ENCODE measurements at places on chromosomes 7 and 10.

DNA sequence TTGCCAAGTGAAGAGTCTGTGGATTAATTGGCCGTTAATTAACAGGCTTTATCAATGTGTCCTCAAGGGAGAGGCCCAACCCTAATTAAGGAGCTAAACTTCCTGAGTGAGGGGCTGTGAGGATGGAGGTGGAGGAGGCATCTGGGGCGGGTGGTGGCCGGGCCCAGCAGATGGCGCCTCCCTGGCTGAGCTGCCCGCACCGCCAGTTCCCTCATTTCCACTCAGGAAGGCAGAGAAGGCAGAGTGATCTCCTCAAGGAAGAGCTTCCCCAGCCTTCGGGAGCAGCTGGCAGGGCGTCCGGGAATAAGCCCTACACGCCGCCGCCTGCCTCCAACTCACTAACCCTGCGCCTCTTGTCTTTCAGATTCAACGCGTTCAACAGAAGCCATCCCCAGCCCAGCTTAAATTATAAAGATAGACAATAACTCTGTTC is 112.2 kb downstream of the CYTH3 start:
- no peak for DNase-seq

DNA sequence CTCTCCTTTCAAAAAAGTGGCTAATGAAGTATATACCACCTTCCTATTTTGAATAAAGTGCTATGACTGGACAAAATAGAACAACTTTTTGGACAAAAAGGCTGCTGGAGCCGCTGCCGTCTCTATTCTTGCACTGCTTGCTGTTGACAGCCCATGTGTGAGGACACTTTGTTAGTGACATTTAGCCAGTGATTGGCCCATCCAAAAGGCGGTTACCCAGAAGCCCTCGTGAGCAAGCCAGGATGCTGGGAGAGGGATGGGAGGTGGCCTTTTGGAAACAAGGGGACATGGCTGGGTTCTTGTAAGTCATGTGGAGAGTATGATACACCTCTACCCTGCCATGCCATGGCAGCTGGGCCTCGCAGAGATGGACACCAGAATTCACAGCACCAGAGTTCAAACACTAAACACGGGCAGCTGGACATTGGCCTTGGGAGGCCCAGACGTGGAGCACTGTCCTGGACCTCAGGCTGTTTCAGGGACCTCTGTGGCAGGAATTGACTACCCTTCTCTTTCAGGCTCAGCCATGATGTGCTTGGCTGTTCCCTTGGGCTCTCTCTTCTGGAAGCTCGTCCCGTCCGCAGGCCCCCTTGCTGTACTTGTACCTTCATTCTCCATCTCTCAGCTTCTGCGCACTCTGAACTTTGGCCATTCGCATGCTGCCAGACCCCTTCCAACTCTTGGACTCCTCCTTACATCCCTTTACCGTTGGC is 118.3 kb downstream of the TCF7L2 start:
- no peak for DNase-seq

GRCh38 chr7:11082552-11083213 is 109.0 kb downstream of the PHF14 start:
- no peak for DNase-seq

- DNase-seq = no peak
Measured at GRCh38 chr7:88357781-88358525, 51.3 kb upstream of the STEAP4 start.

- DNase-seq = no peak
Measured at GRCh38 chr10:95789902-95790301, 33.9 kb downstream of the ENTPD1 start.

DNA sequence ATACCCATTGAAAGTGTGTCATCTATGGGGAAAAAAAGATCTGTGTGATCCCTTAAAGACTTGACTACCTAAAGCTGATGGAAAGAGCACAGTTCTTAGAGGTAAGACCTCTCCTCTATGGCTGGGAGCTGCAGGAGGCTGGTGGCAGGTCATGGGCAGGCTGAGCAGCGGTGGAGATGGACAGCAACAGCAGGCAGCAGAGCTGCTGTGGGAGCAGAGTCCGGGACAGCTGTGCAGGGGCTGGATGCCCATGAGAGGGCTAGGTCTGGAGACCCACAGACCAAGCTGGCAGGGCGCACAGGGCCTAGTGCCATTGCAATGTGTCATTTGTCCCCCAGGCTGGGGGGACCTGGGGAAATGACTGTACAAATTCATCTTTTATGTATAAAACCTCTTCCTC is 13.4 kb upstream of the EPHA1 start:
- DNase-seq = no peak

DNA sequence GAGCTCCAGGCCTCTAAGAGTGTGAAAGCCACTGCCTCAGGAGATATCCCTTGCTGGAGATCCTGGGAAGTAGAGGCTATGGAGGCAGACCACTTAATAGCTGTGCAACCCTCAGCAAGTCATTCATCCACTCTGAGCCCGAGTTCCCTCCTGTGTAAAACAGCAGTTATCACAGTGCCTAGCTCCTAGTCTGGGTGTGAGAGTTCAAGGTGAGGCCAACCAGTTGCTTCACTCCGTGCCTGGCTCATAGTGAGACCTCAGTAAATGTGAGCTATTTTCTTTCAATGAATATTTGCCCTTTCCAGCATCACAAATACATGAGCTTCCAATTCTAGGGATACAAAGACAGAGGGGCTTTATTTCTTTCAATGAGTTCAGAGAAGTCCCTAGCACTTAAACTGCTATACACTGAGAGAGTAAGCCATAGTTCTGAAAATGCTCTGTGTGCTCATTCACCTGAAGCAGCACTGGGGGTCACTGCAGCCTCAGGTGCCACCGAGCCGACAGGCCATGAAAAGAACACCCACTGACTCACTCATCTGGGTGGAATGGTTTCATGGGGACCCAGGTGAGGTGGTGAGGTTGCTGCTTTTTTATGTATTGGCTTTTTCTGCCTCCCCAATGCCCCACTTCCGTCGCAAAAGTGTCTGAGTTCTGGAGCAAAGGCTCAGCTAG is 259.8 kb downstream of the KCNMA1 start:
- DNase-seq = no peak

DNA sequence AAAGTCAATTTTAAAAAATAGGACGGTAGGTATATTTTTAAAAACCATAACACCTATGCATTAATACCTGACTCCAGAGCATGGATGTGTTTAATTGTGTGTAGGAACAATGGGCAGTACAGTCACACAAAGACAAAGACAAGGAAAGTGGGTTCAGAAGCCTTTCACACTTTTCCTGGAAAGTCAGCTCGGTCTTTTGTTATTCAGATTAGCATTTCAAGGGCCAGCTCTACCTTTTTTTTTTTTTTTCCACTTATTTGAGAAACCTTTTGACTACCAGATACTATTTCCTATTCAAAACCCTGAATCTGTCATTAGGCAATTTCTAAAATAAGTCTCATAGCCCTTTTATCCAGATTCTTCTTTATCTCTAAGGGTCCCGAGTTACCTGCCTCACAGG is 401.9 kb downstream of the PARD3 start:
- DNase-seq = no peak

DNA sequence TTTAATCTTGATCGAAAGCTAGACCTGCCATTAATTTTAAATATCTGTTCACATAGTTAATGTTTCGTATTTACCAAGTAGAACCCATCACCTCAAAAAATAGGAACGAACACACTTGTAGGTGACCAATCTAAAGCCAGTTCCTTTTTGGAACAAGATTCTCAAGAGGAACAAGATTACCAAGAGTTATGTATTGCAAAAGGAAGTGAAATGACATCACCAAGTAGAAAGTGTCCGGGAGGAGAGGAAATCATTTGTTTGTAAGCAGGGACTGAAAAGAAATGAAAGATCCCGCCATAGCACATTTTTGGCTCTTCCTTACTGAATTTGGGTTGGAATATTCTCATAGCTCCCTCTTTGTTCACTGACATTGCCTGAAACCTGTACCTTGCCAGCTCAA is 1200.5 kb downstream of the SORCS1 start:
- DNase-seq = no peak

- DNase-seq = no peak
Measured at GRCh38 chr10:6191569-6191968, 11.2 kb upstream of the PFKFB3 start.

DNA sequence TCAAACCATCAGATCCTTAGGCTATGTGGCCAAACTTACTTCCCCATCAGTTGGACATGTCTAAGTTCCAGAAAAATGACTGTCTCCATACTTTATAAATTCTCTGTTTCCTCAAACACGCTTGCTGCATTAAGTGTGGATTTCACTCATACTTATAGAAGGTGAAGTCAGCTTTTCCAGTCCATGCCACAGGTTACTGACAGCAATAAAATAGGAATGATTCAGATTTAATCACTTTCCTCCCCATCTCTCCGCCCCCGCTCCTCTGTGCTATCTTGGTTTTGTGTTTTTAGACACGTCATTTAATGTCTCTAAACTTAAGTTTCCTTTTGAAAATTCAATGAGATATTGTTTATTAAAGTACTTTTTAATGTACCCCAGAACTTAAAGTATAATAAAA is 1098.0 kb upstream of the C7orf33 start:
- no peak for DNase-seq

DNA sequence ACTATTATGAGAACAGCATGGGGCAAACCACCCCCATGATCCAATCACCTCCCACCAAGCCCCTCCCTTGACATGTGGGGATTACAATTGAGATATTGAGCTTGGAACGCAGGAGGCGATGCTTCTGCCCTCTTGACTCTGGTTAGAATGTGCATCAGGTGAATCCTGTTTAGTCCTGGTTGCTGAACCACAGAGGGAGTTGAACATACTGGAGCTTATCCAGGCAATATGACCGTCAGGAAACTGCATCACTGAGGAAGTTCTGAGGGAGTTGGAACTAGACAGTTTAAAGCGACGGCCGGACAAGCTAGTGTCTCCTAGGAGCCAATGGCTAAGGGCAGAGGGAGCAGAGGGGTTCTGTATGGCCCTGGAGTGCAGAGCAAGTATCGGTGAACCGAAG is 31.8 kb upstream of the GARS1 start:
- DNase-seq = no peak

DNA sequence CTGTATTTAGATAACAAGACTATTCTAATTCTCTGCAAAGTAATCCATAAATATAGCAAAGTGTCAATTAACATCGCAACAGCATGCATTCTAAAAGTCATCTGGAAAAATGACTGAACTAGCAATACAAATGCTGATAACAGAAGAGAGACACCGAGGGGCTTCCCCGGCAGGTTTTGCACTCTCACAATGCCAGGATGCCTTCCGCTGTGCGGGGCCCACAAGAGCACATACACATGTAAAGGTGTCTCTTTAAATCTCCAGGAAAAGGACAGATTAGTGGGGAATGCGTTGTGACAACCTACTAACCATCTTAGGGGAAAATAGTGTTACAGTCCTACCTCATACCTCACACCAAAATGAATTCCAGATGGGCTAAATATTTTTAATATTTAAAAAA is 86.9 kb downstream of the CXCL12 start:
- DNase-seq = no peak

DNA sequence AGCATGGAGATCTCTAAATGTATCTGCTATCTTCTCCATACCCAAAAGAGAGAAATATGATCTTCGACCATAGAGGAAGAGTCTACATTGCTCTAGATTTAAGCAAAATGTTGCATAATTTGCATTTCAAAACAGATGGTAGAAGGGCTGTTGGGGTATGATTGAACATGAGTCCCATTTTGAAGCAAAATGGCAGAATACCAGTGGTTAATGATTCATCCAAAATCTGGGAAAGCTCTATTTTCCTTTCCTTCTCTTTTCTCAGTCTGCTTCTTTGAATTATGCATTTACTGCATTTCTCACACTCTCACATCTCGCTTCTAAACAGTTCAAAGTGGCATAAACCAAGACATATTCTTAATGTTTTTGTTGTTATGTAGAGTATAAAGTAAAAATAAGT is 178.5 kb downstream of the MACC1 start:
- no peak for DNase-seq

DNA sequence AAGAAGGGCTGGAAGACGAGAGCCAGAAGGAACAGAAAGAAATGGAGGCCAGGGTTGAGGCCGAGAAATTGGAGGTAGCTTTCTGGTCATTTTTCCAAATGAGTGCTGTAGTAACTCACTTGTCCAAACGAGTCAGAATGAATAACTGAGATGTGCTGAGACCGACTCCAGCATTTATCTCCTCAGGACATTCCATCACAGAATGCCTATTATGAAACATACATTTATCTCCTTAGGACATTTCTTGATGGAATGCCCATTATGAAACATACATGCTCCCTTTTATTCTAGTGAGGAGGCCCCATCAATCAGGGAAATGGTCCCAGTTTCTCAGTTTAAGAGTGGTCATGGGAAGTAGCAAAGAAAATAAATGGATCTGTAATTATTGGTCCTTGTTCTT is 16.5 kb downstream of the AVL9 start:
- no peak for DNase-seq

DNA sequence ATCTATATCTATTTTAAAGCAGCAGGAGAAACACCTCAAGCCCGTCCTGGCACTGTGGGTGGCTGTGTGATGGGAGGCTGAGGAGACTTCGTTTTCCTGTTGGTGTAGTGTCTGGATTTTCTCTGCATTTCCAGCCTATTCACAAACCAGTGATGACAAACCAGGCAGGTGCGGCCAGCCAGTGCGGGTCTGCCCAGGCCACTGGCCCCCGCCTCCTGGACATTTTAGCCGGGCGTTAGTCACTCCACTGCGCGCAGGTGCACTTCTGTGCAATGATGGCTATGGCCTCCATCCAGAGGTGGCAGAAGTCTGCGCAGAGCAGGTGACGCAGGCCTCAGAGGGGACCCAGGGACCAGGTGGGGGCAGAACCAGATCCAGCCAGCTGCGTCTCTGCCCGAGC is 64.9 kb upstream of the PITRM1 start:
- no peak for DNase-seq

Data from stimulated activated CD8-positive, alpha-beta memory T cell treated with anti-CD3 and anti-CD28 coated beads, Interleukin-4, amount 100 ng/mL, for 48 hours (primary cell).